ENCODE measurements at places on chromosomes 6 and 20. TPM values are rescaled to one million over a fixed set of nuclear protein-coding genes. Genes with fewer than 3 reads are reported as not detected.
A peak's percentile ranks its signal among the peaks of the same experiment; 100 is the strongest.

The TREM1 gene
- total RNA-seq, result 2.6 TPM

The PRSS35 gene
- total RNA-seq, result 0.83 TPM

The PGC gene
- total RNA-seq, result not detected

The ZNF337 gene
- total RNA-seq, result 9.3 TPM

The SLC13A3 gene
- 0.57 TPM for total RNA-seq

The MYB gene
- total RNA-seq, result 0.24 TPM

The HSPA1L gene
- total RNA-seq, result 2.4 TPM

The NINL gene
- 1.4 TPM for total RNA-seq

The OXT gene
- total RNA-seq, result not detected

The KHDC1 gene
- total RNA-seq, result 1.1 TPM

The PTCRA gene
- total RNA-seq, result not detected

The EBF4 gene
- 4.8 TPM for total RNA-seq

The DYNLT2 gene
- total RNA-seq, result 0.83 TPM

The PACRG gene
- 14.1 TPM for total RNA-seq

The OR2H2 gene
- total RNA-seq, result not detected

The SPDEF gene
- total RNA-seq, result 0.19 TPM

The SLC35D3 gene
- total RNA-seq, result not detected

The PI16 gene
- 11.9 TPM for total RNA-seq

GRCh38 chr6:28725890-28726348, 197.9 kb downstream of the TRIM27 start:
- DNase-seq, result no peak

GRCh38 chr6:27863962-27864905, 48.0 kb downstream of the OR2B2 start:
- DNase-seq, result no peak

- no peak for DNase-seq
These were observed 3.5 kb downstream of the AKIRIN2 start for GRCh38 chr6:87698547-87699006.

DNA sequence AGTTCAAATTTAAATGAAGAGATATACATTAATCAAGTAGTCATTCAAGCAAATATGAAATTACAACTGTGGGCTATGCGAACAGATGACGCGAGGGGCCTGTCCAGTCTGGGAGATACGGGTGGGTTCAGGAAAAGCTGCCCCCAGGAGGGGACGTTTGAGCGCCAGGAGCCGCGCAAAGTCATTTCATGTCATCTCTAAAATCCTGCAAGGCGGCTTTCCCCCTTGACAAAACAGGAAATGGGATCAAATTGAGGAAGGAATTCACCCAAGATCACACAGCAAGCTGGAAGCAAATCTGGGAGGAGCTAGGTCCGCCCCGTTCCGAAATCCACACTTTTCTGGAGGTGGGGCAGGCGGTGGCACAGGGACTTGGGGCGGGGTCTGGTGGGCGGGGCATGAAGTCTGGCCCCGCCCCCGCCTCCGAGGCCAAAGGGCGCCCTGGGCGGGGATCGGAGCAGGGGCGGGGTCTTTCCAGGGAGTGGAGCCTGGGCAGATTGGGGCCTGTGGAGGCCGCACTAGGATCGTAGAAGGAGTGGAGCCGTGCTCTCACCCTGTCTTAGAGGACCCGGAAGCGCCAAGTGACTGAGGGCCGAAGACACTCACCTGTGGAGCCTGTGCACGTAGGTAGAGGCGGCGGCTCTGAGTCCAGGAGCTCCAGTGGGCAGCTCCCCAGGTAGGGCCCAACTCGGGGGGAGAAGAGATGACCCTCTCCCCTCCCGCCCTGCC, at the start of gene LPIN3:
LPIN3 (plus strand) TSS at position 495 of the 729 bp plus-strand sequence. CDS start 4,983 bp downstream, outside the sequence.
- DNase-seq, result peak; percentile 91

DNA sequence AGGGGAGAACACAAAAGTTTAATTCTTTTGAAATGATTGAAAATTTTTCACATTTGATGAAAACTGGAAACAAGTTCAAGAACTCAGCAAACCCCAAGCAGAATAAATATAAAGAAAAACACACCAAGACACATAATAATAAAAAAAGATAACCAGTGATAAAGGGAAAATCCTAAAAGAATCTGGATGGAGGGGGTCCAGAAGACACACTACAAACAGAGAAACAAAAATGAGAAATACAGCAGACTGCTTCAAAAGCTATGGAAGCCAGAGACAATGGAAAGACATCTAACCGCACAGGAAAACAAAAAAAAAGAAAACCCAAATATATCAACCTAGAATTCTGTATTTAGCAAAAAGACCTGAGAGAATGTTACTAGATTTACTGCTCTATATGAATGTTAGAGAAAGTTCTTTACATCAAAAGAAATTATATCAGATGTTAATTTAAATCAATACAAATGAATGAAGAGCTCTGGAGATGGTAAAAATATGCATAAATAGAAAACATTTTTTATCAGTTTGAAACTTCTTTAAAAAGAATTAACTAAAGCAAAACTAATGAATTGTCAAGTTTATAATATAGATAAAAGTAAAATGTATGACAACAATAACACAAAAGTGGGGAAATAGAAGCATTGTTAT, 310.7 kb upstream of the PREP start:
- DNase-seq, result no peak

DNA sequence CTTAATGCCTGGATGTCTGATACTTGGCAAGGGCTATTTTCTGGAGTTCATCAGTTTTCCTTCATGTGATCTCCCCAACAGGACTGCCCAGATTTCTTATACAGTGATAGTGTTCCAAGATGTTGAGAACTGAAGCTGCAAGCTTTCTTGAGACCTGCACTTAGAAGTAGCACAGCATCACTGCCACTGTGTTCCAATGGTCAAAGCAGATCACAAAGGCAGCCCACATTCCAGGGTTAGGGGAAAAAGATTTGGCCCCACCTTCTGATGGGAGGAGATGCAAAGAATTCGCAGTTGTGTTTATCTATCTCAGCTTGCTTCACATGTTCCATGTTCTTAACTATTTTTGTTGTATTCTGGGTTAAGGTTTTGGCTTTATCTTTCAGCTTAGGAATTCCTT, 78.2 kb downstream of the GPX5 start:
- no peak for DNase-seq

GRCh38 chr6:74605922-74606581, 599.8 kb downstream of the COL12A1 start:
- no peak for DNase-seq

DNA sequence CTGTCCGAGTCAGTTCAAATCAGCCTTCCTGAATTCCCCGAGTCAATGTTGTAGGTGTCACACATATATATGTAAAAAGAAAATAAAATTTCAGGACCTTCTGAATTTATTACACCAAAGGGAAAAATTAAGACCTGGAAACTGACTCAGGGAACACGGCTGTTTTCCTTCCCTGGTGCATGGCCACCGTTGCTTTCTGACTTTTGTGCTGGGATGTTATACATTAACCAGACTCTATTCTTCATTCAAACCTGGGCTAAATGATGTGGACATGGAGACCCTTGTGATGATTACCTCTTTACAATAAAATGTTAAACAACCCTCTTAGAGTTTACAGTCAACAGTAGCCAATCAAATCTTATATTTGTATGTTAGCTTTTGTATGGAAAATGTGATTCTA, 51.4 kb upstream of the PLEKHG1 start:
- no peak for DNase-seq

GRCh38 chr6:34610819-34611477, 54.8 kb upstream of the SPDEF start:
- DNase-seq, result no peak

- no peak for DNase-seq
These were observed 264.9 kb downstream of the TBC1D7 start for GRCh38 chr6:13063300-13063918.

DNA sequence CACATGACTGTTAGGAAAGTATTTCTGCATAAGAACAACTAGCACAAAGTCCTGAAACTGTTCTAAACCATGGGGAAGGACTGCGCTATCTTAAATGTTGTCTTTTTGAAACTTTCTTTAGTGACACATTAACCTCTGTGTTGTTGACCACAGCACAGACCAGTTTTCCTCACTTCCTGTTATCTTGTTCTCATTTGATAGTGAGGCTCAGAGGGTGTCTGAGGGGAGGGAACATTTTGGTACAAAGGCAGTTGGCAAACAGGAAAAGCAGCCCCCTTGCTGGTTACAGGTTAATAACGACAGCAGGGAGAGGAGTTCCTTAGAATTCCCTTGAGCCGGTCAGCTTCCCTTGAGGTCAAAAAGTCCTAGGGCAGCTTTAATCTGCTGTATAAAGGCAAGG, 143.5 kb upstream of the BMP2 start:
- no peak for DNase-seq

GRCh38 chr6:161348628-161348994, 74.8 kb upstream of the AGPAT4 start:
- DNase-seq, result no peak

DNA sequence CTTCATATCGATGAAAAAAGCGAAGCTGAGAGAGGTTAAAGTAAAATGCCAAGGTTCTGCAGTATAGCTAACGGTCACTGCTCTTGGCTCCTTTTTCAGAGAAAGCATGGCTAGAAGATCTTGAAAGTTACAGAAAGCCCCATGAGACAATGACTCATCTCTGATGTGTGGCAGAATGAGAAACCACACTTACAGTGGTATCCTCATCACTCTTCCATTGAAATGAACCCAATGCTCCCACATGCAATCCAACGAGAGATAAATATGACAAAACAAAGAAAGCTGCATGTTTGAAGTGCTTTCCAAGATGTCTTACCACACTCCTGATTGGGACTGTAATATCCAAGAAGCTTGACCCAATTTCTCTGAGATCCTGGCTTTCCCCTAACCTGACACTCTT, 694.9 kb downstream of the PRKN start:
- no peak for DNase-seq

- no peak for DNase-seq
These were observed 121.0 kb upstream of the PRDM1 start for GRCh38 chr6:105964979-105965760.

GRCh38 chr20:44809380-44810060, 826 bp downstream of the RIMS4 start:
- DNase-seq, result no peak

DNA sequence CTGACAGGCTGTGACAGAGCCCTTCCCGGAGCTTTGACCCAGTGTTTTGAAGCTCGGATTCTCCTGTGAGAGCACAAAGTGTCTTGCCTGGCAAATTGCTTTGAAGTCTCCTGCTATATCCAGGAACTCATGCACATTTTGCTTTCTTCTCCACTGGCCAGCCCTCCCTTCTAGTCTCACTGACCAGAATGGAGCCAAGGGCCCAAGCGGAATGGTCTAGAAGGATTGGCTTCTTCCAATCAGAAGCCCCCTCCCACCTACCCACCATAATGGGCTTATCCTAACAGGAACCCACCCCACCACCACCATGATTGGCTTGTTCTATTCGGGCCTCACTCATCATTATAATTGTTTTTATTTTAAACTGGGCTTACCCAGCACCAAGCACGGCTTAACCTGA, 130.1 kb downstream of the PXDC1 start:
- no peak for DNase-seq

DNA sequence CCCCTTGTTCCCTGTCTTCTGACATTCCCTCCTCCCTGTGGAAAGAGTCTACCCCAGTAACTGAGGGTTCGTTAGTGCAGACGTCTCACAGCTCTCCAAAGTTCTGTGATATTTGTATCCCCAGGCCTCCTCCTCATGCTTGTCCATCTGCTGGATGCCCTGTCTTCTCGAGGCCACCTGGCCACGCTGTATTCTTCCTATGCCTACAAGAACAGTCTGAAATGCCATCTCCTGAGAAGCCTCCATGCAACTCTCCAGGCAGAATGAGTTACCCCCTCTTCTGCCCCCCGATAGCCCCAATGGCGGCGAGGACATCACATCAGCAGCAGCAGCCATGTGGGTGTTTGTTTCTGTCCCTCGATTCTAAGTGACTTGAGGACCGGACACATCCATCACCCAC, 9.3 kb downstream of the ULBP2 start:
- peak; percentile 70 for DNase-seq

DNA sequence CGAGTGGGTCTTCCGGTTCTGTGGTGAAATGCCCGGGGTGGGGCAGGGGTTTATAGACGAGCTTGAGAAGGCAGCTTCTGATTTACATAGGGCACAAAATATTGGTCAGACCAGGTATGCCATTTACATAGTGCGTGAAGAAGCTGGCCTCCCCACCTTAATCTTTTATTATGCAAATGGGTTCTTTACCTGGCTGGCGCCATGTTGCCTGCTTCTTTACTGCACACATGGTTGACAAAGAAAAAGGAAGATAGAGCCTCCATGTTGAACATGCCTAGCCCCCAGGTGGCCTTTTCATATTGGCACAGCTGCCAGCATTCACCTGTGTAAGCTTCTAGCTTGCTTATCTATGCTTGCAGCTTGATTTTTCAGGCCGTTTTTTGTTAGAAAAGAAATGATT, 276.2 kb downstream of the PHACTR1 start:
- DNase-seq, result no peak

- no peak for DNase-seq
These were observed 12.5 kb downstream of the RPS6KA2 start for GRCh38 chr6:166614589-166614988.

- peak; percentile 81 for DNase-seq
These were observed 25.6 kb downstream of the MANBAL start for GRCh38 chr20:37315021-37315451.

DNA sequence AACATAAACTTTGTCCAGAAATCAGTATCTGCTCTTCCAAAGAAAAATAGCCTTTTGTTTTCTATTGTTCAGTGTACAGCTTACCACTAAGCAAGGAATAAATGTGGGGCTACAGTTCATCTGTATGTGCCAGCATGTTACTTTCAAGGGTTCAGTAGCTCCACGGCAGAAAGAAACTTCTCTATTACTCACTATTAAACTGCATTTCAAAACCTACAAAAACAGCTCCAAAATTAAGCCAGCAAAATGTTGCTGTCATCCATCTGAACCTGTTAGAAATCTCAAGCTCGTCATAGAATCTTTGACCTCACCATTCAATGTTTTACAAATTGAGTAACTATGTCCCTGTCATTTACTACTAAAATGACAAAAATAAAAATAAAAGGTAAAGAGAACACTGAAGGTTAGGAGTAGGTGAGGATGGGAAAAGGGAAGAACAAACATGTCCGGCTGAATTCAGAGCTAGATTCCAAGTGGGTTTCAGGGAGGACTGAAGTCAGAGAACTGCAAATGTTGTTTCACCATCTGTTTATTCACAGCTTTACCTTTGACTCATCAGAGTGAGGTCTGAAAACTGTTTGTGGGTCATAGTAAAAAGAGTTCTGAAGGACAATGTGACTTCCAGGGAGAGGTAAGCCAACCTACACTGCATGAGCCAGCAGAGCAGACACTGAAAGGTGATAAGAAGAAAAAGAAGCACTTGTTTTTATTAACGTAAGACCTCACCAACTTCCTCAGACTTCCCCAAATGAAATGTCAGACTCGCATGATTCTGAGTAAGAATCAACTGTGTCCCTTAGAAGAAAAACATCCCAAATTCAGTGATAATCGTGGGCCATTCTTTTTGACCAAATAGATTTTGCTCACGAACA, 62.0 kb downstream of the ATXN1 start:
- no peak for DNase-seq

GRCh38 chr6:40556881-40557280, 30.3 kb downstream of the LRFN2 start:
- peak; percentile 53 for DNase-seq

DNA sequence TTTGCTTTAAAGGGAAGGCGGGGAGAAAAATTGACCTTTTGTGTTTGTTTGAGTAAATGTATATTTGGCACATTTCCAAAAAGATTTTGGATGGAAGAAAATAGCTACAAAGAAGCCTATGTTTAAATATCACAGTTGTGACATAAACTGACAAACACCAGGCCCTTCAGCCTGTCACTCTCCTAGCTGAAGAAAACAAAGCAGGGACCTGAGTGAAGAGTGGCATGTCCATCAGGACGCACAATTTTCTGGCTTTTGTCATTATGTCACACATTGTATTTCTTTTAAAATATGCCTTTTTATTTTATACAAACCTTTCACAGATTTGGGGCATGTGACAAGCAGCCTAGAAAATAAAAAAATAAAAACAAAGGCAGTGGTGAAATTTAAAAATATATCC, 241.2 kb downstream of the OGFRL1 start:
- DNase-seq, result no peak
